Activated CD4-positive, CD25-positive, alpha-beta regulatory T cell (primary cell): ENCODE measurements at places on chromosomes 4 and X.

GRCh38 chr4:10722957-10723356, 38.4 kb upstream of the CLNK start:
- no peak for DNase-seq

DNA sequence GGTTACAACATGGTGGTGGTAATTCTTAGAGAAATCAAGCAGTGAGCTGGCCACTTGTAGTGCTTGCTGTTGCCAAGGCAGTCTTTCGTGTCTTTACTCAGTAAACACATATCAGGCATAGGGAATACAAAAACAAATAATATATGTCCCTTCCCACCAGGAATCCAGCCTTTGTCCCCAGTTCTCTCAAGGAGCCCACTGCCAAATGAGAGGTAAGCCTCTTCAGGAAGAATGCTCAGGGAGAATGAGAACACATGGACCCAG, 421 bp upstream of the PLAC1 start:
- DNase-seq = no peak

- no peak for DNase-seq
Measured at GRCh38 chr4:81666491-81666890, 194.8 kb upstream of the RASGEF1B start.

GRCh38 chr4:98602270-98602669, 56.1 kb downstream of the TSPAN5 start:
- no peak for DNase-seq
